Suppressor macrophage treated with lipopolysaccharide for 4 hours (primary cell): ENCODE measurements at places on chromosomes 11 and 22.

- DNase-seq = no peak
Observed at GRCh38 chr22:23803001-23803819, 16.4 kb downstream of the SMARCB1 start.

- DNase-seq = no peak
Observed at GRCh38 chr22:31348766-31349165, 2.6 kb upstream of the PATZ1 start.

- DNase-seq = no peak
Observed at GRCh38 chr11:27247660-27248059, 115.4 kb downstream of the CCDC34 start.

DNA sequence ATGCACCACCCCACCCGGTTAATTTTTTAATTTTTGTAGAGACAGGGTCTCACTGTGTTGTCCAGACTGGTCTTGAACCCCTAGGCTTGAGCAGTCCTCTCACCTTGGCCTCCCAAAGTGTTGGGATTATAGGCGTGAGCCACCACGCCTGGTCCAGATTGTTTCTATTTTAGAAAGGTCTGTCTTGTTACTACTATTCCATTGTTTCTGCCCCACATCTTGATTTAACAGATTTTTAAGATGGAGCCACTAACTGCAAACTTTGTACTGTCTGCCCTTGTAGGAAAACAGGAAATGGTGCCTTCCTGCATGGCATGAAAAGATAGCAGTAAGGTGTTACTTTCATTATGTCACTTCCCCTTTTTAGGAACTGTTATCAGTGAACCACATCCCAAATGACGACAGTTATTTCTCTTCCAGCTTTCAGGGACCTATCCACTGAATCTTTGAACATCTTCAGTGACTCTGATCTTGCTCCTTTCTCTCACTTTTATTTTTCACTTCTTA is 23.2 kb downstream of the TAF1D start:
- no peak for DNase-seq

GRCh38 chr11:117913736-117914397 is 15.3 kb downstream of the TMPRSS13 start:
- no peak for DNase-seq

DNA sequence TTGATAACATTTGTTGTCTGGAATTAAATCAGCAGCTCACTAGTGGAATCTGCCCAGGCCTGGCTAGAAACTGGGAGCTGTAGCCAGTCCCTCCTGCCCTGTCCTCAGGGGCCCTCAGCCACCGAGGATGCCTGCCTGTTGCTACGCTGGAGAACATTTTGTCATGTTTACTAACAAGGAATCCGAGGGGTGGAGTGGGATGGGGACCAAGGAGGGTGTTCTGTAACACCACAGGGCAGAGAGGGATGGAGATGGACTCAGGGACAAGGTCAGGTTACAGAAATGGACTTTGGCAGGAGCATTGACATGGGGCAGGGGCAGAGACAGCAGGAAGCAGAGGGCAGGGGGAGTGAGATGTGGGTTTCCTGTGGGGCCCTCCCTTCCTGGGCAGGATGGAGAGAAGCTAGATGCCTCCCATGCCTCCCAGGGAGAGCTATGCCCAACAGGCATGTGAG is 45.8 kb upstream of the AMPD3 start:
- no peak for DNase-seq

GRCh38 chr11:35566181-35566580 is 40.8 kb upstream of the PAMR1 start:
- DNase-seq = no peak

DNA sequence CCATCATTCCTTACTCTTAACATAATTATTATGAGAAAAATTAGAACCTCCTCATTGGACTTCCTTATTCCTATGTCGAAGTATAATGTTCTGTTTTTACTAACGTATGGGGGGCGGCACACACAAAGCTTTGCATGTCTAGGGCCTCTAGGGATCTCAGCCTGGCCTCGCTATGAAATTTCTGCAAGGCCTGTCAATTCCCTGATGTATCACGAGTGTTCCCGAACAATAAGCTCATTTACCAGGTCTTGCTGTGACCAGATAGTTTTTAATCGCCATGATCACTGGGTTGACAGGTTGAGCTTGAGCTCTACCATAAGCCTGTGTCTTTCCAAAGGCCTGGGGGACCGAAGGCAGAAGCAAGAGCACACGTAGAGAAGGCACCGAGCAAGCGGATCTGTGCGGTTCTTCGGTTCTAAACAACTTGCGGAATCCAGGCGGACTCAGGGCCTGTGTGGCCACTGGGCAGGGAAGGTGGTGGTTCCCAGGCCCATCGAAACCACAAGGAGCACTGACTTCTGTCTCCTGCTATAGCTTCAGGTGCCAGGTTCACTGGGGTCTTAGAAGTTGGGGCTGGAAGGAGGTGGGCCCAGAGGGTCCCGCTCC is 10.4 kb upstream of the FXYD2 start:
- no peak for DNase-seq

GRCh38 chr11:36349351-36350136 is 53.5 kb downstream of the PRR5L start:
- DNase-seq = no peak

DNA sequence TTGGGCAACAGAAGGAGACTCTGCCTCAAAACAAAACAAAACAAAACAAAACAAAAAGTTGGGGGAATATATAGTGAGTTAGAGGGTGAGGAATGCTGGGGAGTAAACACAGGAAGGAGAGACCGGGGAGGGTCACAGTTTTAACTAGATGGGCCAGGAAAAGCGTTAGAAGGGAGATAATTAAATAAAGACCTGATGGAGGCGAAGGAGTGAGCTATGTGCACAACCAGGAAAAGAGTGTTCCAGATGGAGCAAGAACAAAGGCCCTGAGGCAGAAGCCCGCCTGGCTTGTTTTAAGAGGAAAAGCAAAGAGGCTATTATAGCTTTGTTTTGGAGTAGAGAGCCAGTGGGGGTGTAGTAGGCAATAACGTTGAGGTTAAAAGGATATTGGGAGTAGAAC is 4.8 kb upstream of the PLA2G6 start:
- no peak for DNase-seq

GRCh38 chr11:72475381-72475780 is 41.0 kb upstream of the CLPB start:
- peak; percentile 8 for DNase-seq

DNA sequence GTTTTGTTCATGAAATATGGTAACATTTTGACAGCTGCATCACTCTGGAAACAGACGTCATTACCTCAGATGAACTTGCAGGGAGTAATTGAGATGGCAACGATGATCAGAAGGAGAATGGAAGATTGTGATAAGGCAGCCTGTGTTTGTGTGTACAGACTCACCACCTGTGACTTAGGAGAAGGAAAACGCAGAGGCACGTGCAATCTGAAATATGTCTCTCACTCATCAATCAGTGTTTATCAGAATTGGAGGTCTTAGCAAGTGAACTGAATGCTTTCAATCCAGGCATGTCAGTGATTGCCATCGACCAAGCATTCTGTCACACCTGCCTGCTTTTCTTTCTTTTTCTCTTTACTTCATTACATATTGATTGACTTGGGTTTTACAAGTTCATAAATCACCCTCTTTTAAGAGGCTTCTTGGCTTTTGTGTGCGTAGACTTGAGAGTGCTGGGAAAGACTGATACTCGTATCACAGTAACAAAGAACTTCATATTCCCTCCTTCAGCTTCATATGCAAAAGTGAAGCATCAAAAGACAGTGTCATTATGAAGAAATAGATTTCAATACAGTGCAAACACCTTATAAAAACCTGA is 24.6 kb downstream of the FAT3 start:
- no peak for DNase-seq

GRCh38 chr11:123448823-123449222 is 18.8 kb downstream of the GRAMD1B start:
- DNase-seq = no peak

GRCh38 chr11:15091625-15092024 is 18.2 kb downstream of the CALCB start:
- DNase-seq = no peak

DNA sequence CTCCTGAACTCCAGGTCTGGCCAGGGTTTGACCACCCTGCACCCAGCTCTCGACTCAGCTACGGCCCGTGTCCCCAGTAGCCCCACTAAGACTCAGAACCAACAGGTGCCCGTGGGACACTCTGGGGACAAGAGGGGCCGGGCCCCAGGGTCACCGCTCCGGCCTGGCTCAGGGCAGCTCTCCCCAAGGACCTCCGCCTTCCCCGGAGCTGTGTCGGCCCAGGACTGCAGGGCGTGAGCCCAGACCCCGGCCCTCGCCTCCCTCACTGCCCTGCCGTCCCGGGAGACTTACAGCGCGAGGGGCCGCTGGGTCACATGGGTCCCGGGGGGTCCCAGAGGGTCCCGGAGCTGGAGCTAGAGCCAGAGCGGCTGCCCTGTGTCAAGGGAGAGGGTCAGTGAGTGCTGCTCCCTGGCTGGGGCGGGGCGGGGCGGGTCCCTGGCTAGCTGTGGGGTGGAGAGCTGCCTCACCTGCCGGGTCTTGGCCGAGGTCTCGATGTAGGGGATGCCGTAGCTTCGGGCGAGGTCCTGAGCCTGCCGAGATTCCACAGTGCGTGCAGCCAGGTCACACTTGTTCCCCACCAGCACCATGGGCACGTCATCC is 2.3 kb downstream of the HRAS start:
- DNase-seq = no peak

- DNase-seq = no peak
Observed at GRCh38 chr22:47130883-47131631, 368.6 kb downstream of the TBC1D22A start.

- DNase-seq = peak; percentile 3
Observed at GRCh38 chr11:73907191-73907590, 30.4 kb downstream of the PAAF1 start.

DNA sequence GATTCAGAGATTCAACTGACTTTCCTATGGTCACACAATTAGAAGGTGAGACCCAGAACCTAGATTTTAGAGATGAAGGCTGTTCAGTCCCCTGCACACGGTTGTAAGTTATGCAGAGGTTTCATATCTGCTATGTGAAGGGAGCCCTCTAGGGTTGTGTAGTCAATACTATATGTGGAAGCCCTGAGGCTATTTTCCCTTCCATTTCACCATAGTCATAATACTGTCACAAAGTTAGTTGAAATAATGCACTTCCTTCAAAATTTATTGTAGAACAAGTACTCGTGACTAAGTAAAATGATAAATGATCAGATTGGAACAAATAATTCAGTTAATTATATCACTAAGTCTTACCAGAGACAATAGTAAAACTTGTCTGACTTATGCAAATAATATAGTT is 48.8 kb downstream of the ENDOD1 start:
- no peak for DNase-seq

DNA sequence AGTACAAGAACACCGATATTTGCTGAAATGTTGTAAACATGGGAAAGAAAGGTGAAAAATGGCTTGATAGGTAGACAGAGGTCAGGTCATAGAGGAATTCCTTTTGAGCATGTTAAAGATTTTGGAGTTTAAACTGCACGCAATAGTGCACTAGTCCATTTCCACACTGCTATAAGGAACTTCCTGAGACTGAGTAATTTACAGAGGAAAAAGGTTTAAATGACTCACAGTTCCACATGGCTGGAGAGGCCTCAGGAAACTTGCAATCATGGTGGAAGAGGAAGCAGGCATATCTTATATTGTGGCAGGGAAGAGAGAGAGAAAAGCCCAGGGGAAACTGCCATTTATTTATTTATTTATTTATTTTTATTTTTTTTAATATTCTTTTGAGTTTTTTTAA is 5.0 kb downstream of the OR10A5 start:
- DNase-seq = no peak
